Tibial artery (tissue), 4 donors: ENCODE measurements at places on chromosomes 7 and 10.

- H3K4me1 ChIP-seq = no peaks in the 10 kb centered on the region
- no peak overlapping the region for H3K27ac ChIP-seq
- no peaks in the 10 kb centered on the region for H3K27me3 ChIP-seq
- no peak overlapping the region for H3K4me3 ChIP-seq
- peaks cover 61% of the 10 kb centered on the region for H3K36me3 ChIP-seq
- DNase-seq = no peak
Observed at GRCh38 chr7:139588632-139589031, 65.1 kb downstream of the CLEC2L start.

- H3K4me3 ChIP-seq = no peak overlapping the region
- H3K4me1 ChIP-seq = peaks cover 35% of the 10 kb centered on the region
- no peaks in the 10 kb centered on the region for H3K27me3 ChIP-seq
- no peaks in the 10 kb centered on the region for H3K36me3 ChIP-seq
- no peak overlapping the region for H3K27ac ChIP-seq
Observed at GRCh38 chr7:36051501-36051900, 101.6 kb upstream of the EEPD1 start.

- peak; percentile 27 for DNase-seq
- H3K36me3 ChIP-seq = no peaks in the 10 kb centered on the region
- peaks cover 33% of the 10 kb centered on the region for H3K4me1 ChIP-seq
- H3K4me3 ChIP-seq = no peak overlapping the region
Observed at GRCh38 chr10:27783660-27784059, 38.0 kb upstream of the MKX start.

- H3K4me3 ChIP-seq = no peak overlapping the region
- H3K27ac ChIP-seq = no peak overlapping the region
- H3K36me3 ChIP-seq = no peaks in the 10 kb centered on the region
- no peaks in the 10 kb centered on the region for H3K4me1 ChIP-seq
- DNase-seq = no peak
Observed at GRCh38 chr7:142375710-142376313, 118.0 kb upstream of the PRSS58 start.

DNA sequence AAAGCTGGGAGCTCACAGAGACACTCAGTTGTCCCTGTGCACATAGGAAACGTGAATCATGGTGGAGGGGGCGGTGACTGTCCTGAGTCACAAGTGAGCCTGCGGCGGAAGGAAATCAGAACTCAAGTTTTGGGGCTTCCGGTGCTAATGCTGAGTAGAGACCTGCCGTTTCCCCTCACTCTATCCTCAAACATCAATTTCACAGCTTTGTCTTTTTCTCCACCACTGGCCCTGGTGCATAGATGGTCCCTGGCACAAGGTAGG, 21.9 kb downstream of the ADCYAP1R1 start:
- no peak for DNase-seq
- H3K27me3 ChIP-seq = no peaks in the 10 kb centered on the region
- H3K4me1 ChIP-seq = no peaks in the 10 kb centered on the region
- H3K36me3 ChIP-seq = no peaks in the 10 kb centered on the region
